ENCODE measurements at places on chromosomes 12 and 14.
A peak's percentile ranks its signal among the peaks of the same experiment; 100 is the strongest.

- H3K27ac ChIP-seq: no peak overlapping the region
- H3K27me3 ChIP-seq: no peaks in the 10 kb centered on the region
- DNase-seq: no peak
- no peaks in the 10 kb centered on the region for H3K4me1 ChIP-seq
- peaks cover 13% of the 10 kb centered on the region for H3K36me3 ChIP-seq
- H3K4me3 ChIP-seq: no peak overlapping the region
Measured at GRCh38 chr14:34983148-34983760, 462 bp downstream of the SRP54 start.

DNA sequence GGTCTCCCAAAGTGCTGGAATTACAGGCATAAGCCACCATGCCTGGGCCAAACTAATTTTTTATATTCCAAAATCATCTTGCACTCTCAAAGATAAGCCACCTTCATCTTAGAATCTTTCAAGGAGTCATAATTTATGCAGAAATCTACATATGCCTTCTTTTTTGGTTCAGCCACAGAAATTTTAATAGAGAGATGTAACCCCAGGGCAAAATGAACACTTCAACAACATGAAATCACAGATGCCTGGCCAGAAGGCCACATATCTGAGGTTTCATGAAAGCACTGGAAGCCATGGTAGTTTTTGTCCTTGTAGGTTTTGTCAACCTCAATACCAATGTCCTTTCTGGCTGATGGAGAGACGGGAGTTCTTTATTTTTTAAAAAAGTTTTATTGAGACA lies 9.8 kb downstream of the SUPT16H start:
- H3K4me1 ChIP-seq: peaks cover 16% of the 10 kb centered on the region
- peaks cover 10% of the 10 kb centered on the region for H3K36me3 ChIP-seq
- H3K27ac ChIP-seq: no peak overlapping the region
- no peak for DNase-seq
- H3K27me3 ChIP-seq: no peaks in the 10 kb centered on the region
- no peak overlapping the region for H3K4me3 ChIP-seq

- H3K27ac ChIP-seq: peak overlapping the region; percentile 70
- H3K27me3 ChIP-seq: no peaks in the 10 kb centered on the region
- H3K36me3 ChIP-seq: peaks cover 3% of the 10 kb centered on the region
- H3K4me1 ChIP-seq: peaks cover 56% of the 10 kb centered on the region
Measured at GRCh38 chr14:59482541-59483331, 1.5 kb downstream of the L3HYPDH start.

- peaks cover 21% of the 10 kb centered on the region for H3K27me3 ChIP-seq
- H3K4me3 ChIP-seq: no peak overlapping the region
- no peak for DNase-seq
- H3K4me1 ChIP-seq: peaks cover 8% of the 10 kb centered on the region
- H3K36me3 ChIP-seq: no peaks in the 10 kb centered on the region
Measured at GRCh38 chr14:53894456-53894855, 62.2 kb downstream of the BMP4 start.

DNA sequence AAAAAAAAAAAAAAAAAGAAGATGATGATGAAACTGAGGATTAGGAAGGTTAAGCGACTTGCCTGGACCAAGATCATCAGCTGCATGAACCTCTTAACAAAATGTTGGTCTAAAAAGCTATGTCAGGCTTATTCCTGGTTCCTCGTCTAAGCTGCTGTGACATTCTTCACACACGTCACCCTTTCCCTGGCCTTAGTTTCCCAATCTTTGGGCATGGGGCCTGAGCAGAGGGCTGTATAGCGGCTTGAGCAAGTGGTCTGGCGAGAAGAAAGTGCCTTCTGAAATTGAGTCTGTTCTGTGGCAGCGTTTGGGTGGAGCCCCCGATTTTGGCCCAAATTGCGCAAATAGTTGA lies 58.7 kb upstream of the CCND2 start:
- peak overlapping the region; percentile 90 for H3K27ac ChIP-seq
- H3K4me1 ChIP-seq: peaks cover 49% of the 10 kb centered on the region
- H3K36me3 ChIP-seq: no peaks in the 10 kb centered on the region

DNA sequence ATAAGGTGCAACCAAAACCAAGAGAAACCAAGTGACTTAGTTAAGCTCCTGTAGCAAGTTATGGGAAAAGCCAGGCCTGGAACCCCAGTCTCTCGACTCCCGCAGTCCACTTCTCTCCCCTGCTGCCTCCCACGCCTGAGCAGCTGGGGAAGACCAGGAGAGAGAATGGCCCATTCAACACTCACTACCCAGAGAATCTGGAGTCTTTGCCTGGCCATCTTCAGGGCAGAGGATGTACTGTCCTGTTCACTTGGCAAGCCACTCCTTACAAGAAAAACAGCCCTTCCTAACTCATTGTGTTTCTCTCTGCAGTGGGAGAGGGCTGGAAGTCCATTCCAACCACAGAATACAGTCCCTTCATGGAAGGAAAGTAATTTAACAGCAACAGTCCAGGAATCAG lies 1.8 kb downstream of the PITPNM2 start:
- H3K4me1 ChIP-seq: peaks cover 28% of the 10 kb centered on the region
- DNase-seq: no peak
- no peaks in the 10 kb centered on the region for H3K27me3 ChIP-seq
- H3K36me3 ChIP-seq: no peaks in the 10 kb centered on the region

DNA sequence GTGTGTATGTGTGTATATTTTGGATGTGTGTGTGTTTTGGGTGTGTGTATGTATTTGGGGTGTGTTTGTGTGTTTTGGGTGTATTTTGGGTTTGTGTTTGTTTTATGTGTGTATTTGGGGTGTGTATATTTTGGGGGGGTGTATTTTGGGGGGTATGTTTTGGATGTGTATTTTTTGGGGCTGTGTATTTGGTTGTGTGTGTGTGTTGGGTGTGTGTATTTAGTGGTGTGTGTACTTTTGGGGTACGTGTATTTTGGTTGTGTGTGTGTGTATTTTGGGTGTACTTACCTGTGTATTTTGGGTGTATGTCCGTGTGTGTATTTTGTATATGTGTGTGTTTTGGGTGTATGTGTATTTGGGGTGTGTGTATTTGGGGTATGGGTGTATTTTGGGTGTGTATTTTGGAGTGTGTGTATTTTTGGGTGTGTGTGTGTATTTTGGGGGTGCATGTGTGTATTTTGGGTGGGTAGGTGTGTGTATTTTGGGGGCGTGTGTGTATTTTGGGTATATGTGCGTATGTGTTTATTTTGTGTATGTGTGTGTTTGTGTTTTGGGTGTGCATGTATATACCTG lies 16.7 kb upstream of the TCTN2 start:
- no peaks in the 10 kb centered on the region for H3K27me3 ChIP-seq
- H3K27ac ChIP-seq: no peak overlapping the region
- peaks cover 7% of the 10 kb centered on the region for H3K36me3 ChIP-seq
- DNase-seq: no peak
- H3K4me1 ChIP-seq: no peaks in the 10 kb centered on the region

GRCh38 chr14:68263563-68264259 lies 444.1 kb downstream of the RAD51B start:
- H3K4me1 ChIP-seq: peaks cover 55% of the 10 kb centered on the region
- no peak overlapping the region for H3K27ac ChIP-seq
- no peak for DNase-seq
- no peaks in the 10 kb centered on the region for H3K27me3 ChIP-seq

All from activated T-cell treated with anti-CD3 and anti-CD28 coated beads, Interleukin-2, amount 50 U/mL, for 72 hours (primary cell).